T1000 (cell line): ENCODE measurements at places on chromosomes 3 and 15.

GRCh38 chr3:102255736-102256135, 179.1 kb upstream of the ZPLD1 start:
- DNase-seq = no peak

DNA sequence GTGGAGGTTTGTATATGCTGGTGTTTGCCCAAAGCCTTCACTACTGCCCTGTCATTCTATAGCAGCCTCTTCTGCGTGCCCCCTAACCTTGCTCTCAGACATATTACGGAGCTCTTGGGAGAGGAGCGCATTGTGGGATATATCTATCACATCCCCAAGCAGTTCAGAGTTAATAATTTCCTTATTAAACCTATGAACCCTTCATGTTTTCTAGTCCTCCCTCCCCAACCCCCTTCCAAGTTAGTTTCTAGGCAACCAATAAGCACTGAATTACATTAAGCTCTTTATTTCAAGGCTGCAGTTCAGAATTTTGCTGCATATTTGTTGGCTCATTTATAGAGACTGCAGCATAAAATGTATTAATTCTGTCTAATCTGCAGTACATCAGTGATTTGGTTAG, 57.3 kb upstream of the GRM7 start:
- DNase-seq = no peak

DNA sequence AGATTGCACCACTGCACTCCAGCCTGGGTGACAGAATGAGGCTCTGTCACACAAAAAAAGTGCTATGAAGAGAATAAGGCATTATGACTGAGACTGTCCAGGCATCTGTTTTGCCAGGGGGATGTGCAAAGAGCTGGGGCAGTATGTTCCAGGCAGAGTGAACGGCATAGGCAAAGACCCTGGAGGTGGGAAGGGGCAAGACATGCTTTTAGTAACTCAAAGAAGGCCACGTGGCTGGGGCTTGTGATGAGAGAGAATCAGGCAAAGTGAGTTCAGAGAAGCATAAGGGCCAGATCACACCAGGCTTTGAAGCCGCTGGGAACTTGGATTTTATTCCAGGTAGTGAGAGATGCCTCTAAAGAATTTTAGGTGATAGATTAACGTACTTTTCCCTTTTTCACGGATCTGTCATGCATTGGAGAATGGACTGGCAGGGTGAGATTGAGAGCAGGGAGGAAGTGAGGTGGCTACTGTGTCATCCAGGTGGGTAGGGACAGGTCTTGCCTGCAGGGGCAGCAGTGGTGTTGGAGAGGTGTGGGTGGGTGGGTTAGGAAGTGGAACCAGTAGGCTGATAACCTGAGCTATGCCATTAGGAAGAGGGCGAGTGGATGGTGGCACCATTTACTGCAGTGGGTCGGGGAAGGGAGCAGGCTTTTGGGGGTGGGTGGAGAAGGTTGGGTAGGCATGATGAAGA, 31.7 kb downstream of the ATP2B2 start:
- no peak for DNase-seq

- DNase-seq = no peak
These were observed 222.2 kb downstream of the EPHB1 start for GRCh38 chr3:135017003-135017893.

GRCh38 chr3:190526787-190527762, 13.2 kb downstream of the IL1RAP start:
- no peak for DNase-seq

- no peak for DNase-seq
These were observed 113.5 kb downstream of the GHSR start for GRCh38 chr3:172334671-172335207.
